ENCODE measurements at places on chromosomes 2 and 18.

- peaks cover 4% of the 10 kb centered on the region for H3K4me1 ChIP-seq
- H3K27me3 ChIP-seq: peaks cover 35% of the 10 kb centered on the region
- DNase-seq: no peak
- no peak overlapping the region for H3K4me3 ChIP-seq
Observed at GRCh38 chr2:218386505-218387368, 4.7 kb downstream of the SLC11A1 start.

GRCh38 chr2:192885569-192886160 is 690.9 kb upstream of the TMEFF2 start:
- no peak overlapping the region for H3K27ac ChIP-seq
- no peak for DNase-seq
- H3K36me3 ChIP-seq: no peaks in the 10 kb centered on the region
- no peaks in the 10 kb centered on the region for H3K27me3 ChIP-seq
- no peaks in the 10 kb centered on the region for H3K4me1 ChIP-seq

- peaks cover 52% of the 10 kb centered on the region for H3K4me1 ChIP-seq
- peak overlapping the region; percentile 83 for H3K4me3 ChIP-seq
- H3K27ac ChIP-seq: no peak overlapping the region
- peaks cover 97% of the 10 kb centered on the region for H3K27me3 ChIP-seq
Observed at GRCh38 chr2:72148003-72148836, 558 bp upstream of the CYP26B1 start.

DNA sequence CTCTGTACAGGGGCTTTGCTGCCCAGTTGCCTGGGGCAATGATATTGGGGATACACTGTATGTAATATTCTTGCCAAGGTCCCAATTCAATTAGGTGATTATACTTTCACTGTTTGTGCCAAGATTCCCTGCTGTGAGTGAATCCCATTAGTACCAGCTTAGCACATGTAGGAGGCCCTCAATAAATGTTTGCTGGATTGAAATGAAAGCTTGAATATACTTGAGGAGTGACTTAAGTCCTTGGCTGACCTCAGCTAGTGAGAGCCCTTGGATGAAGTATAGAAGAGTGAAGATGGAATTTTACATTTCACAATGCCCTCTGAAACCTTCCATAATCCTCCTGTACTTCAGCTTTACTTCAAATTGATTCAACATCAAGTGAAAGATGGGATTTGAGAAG is 102.9 kb downstream of the GATA6 start:
- H3K4me3 ChIP-seq: no peak overlapping the region
- no peaks in the 10 kb centered on the region for H3K36me3 ChIP-seq
- peaks cover 12% of the 10 kb centered on the region for H3K4me1 ChIP-seq
- H3K27ac ChIP-seq: no peak overlapping the region

DNA sequence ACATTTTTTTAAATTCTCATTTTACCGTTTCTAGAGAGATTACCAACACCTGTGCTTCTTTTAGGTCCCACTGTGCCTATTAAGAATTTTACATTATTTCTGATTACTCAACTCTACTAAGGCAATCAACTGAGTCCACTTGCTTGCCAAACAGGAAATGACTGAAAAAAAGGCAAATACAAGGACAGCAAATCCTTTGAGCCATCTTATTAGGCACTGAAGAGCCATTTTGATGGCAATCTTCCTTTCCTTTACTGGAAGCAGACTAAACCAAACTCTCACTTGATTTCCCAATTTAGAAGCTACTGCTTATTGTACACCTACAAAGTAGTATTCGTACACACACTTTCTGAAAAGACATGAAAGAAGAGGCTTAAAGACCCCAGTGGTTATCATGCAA is 121.4 kb upstream of the COL3A1 start:
- H3K4me1 ChIP-seq: no peaks in the 10 kb centered on the region
- no peaks in the 10 kb centered on the region for H3K36me3 ChIP-seq
- DNase-seq: no peak
- no peak overlapping the region for H3K4me3 ChIP-seq
- no peak overlapping the region for H3K27ac ChIP-seq
